ENCODE measurements at places on chromosomes 5 and 9. TPM values are rescaled to one million over a fixed set of nuclear protein-coding genes. Genes with fewer than 3 reads are reported as not detected.

DNA sequence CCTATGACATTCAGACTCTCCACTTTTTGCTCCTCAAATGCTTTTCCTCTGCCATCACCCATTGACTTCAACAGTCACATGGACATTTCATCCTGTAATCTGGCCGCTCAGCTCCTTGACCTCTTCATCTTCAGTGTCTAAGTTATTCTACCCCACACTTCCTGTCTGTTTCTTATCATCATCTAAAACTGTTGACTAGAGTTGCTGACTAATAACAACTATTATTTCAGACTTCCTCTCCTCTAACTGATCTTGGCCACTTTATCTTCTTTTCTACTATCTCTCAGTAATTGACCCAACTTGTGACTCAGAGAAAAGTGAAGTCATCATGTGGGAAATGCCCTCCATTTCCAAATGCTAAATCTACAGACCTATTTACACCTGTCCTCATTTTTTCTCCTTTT lies 254.7 kb upstream of the TRPC7 start:
- no peak for DNase-seq

GRCh38 chr9:101618698-101619097 lies 23.9 kb upstream of the PPP3R2 start:
- DNase-seq: no peak

DNA sequence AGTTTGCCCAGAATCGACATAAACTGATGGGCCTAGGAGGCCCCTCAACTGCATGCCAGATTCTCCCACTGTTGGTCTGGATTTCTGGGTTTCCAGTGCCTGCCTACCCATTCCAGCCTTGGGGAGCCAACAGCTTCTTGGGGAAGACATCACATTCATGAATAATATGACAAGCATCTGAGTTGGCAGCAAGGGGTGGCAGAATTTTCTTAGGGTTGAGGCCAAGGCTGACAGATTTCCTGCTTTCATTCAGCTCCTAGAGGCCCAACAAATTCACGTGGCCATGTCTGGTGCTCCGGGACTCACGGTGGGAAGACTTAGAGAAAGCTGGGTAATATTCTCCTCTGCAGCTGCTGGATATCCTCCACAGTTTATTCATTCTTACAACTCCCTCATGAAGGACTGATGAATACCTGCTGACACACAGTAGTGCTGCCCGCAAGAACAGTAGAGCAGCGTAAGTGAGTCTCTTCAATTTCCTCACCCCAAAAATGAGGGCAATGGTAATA lies 305.0 kb upstream of the TNC start:
- no peak for DNase-seq

The SLC25A48 gene
- polyA plus RNA-seq: 0.96 TPM

DNA sequence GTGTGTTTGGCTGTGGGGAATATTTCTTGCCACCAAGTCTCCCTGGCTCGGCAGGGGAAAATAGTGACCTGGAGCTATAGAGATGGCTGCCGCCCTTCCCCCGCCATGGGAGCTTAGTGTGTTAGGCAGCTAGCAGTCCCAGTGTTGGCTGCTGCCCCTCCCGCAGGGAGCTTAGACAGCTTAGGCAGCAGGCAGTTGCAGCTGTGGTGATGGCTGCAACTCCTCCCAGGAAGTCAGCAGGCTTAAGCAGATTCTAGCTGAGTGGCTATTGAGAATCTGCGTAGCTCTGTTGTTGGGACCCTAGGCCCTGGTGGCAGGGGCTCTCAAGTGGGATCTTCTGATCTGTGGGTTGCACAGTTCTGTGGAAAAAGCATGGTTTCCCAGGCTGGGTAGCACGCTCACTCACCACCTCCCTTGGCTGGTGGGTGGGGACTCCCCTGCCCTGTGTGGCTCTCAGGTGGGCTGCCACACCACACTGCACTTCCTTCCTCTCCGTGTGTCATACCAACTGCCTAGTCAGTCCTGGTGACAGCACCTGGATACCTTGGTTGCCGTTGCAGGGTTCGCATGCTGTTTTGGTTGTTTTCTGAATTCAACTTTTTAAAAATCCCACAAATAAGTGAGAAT lies 9.3 kb downstream of the OR1N2 start:
- DNase-seq: no peak

DNA sequence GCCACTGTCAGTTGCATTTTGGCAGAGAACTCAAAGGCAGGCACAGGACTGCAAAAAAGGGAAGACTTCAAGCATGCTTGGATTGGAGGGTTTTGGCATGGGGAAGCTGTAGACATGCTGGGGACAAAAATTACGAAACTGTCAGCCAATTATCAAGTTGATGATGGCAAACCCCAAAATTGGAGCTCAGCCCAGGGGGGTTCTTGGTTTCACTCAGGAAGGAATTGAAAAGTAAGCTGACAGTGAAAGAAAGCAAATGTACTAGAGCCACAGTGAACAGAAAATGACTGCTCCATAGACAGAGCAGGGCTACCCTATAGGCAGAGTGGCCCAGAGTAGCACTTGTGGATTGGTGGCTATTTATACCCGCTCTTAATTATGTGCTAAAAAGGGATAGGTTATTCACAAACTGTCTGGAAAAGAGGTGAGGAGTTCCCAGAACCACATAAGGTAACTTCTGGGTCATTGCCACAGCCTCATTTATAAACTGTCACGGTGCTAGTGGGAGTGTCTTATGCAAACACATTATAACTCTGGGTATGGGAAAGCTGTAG lies 14.6 kb upstream of the CFAP95 start:
- peak; percentile 5 for DNase-seq

- no peak for DNase-seq
Measured at GRCh38 chr5:177994063-177994462, 2.0 kb downstream of the PROP1 start.

GRCh38 chr5:17243287-17244063 lies 26.0 kb downstream of the BASP1 start:
- no peak for DNase-seq

GRCh38 chr5:9034649-9035048 lies 511.2 kb downstream of the SEMA5A start:
- DNase-seq: no peak

The TLR4 gene
- polyA plus RNA-seq: 3.3 TPM

The SECISBP2 gene
- 22.1 TPM for polyA plus RNA-seq

The LCN1 gene
- polyA plus RNA-seq: not detected

DNA sequence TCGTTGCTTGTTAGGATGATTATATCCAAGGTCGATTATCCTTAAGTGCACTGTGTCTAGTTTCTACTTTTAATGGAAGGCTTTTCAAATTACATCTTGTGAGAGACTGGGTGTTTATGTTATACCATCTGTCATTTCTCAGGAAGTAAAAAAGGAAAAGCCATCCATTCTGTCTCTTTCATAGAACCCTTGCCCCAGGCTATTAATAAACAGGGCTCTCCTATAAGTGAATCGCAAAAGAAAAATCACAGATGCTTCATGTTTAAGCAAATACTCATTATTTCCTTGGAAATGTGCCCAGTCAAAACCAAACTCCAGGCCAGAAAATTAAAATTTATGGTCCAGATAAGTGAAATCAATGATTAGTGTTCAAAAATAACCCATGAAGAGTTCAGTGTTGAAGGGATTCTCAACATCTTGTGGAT lies 58.1 kb downstream of the STARD4 start:
- no peak for DNase-seq

DNA sequence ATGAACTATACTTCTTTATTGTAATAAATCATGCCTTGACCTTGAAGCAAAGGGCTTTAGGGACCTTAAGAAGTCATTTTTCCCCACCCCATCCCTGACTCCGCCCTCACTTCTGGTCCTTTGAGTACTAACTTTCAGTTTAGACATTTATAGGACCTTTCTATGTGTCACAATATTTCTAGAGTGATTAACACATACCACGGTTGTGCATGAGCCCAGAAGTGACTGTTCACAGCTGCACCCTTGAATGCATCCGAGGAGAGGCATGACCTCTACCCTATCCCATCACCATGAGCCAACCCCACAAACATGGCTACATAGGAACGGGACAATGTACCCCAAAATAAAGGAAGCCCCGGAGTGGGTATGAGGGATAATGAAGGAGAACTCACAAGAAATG lies 160.3 kb downstream of the HSD17B3 start:
- no peak for DNase-seq

- DNase-seq: no peak
Measured at GRCh38 chr5:15425766-15426165, 74.2 kb upstream of the FBXL7 start.

The TBC1D9B gene
- polyA plus RNA-seq: 32.4 TPM

DNA sequence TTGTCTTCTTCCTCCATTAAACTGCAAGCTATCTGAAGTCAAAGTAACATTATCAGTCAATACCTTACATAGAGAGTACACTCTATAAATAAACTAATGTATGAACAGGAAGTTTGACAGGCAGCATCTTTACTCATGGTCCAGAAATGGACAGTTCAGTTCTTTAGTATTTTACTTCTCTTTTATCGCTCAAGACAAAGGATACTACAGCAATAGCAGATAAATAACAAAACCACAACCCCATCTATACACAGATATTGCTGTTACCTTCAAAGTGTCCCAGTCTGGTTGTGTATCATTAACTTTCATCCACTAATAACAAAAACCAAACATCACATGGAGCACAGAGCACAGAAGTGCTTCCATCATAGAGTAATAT lies 46.4 kb downstream of the SEMA5A start:
- no peak for DNase-seq

DNA sequence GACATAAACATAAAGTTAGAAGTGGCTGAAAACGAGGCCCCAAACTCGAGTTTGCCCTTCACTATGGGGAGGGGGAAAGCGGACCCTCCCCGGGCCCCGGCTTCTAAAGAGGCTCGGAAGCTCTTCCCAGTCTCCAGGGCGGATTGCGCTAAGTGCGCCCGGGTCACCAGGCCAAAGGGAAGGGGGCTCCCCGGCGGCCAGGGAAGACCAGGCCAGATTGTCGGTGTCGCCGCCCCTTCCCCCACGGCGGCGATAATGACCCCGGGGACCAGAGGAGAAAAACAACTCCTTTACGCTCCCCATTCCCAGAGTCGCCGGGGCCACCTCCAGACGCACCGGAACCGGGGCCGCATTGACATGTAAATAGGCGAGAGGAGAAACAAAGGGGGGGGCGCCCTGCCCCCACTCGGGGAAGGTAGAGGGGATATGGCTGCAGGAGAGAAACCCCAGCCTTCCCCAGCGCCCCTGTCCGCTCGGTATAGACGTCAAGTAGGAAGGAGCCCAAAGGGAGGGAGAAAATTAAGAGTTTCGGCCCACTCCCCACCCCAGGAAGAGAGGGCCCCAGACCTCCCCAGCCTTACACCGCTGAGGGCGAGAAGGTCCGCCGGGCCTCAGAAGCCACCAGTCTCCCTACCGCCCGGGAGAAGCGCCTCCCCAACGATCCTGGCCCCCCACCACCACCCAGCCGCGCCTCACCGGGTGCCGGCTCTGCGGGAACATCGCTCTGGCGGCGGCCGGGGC lies 1.7 kb downstream of the TLE1 start:
- peak; percentile 31 for DNase-seq

DNA sequence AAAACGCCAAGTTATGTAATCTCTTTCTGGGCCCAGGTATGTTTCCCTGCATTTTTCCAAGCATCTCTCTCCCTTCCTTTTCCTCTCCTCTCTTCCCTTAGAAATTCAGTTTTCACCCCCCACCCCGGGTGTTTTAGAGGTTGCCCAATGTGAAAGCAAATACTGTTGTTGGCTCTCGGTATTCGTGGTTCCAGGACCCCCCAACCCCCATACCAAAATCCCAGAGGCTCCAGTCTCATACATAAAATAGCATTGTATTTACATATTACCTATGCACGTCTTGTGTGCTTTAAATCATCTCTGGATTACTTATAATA lies 48.8 kb downstream of the ACER2 start:
- DNase-seq: no peak

The TAF11L13 gene
- not detected for polyA plus RNA-seq

- DNase-seq: no peak
Measured at GRCh38 chr9:99601571-99602111, 220.0 kb upstream of the NR4A3 start.

The CCDC127 gene
- polyA plus RNA-seq: 1.3 TPM

The OCLN gene
- polyA plus RNA-seq: 134 TPM

- DNase-seq: no peak
Measured at GRCh38 chr9:84822589-84823233, 153.2 kb downstream of the NTRK2 start.

- no peak for DNase-seq
Measured at GRCh38 chr5:176716320-176716719, 69.0 kb downstream of the TSPAN17 start.

The COL23A1 gene
- 1.4 TPM for polyA plus RNA-seq

The GABRA6 gene
- not detected for polyA plus RNA-seq

DNA sequence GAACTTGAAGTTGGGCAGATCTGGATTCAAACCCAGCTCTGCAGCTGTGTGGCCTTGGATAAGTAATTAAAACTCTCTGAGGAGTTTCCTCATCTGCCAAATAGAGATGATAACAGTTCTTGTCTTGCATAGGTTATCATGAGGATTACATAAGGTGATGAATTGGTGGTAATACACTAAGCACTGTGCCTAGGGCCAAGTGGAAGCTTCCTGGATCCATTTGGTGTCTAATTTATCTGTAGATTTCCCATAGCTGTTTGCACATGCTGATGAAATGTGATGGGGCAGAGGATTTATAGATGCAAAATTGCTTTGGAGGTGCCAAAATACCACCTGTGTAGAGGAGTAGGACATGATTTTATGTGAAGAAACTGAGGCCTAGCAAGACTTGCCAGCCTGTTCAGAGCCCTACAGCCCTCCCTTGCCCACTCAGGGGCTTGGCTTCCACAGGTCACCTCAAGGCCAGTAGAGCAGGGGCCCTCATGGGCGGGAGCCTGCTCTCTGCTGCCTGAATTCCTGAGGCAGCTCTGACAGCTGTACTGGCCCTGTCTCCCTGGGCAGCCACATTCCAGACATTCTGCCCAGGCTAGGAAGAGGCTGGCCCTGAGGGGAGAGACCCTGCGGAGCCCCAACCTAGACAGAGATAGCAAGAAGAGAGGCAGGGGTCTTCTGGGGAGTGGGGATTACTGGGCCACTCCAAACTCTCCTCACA lies 5.9 kb upstream of the FAT2 start:
- DNase-seq: no peak

DNA sequence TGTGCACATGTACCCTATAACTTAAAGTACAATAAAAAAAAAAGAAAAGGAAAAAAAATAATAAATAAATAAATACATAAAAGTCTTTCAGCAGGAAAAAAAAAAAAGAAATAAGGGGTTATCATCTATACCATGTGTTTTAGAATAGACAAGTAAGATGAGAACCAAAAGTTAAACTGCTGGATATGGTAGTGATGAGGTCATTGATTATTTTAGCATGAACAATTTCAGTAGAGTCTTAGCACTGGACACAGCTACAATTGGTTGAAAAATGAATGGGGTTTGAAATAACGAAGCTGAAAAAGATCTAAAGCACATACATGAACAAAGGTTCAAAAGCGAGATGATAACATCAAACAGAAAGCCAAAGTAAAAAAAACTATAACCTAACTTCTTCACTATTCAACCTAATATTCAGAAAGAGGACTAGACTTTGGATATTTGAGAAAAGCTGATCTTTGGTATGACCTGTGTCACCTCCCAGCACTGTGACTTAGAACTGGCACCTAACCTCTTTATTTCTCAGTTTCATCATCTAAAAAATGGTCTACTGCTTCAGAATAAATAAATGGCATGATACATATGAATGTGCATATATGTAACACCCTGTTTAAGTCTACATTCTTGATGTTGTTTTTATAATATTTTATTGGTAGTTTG lies 133.3 kb downstream of the RAB3C start:
- no peak for DNase-seq

- no peak for DNase-seq
Measured at GRCh38 chr5:95581576-95581975, 26.7 kb downstream of the ARSK start.

The KIF12 gene
- polyA plus RNA-seq: 61.3 TPM
